ENCODE measurements at places on chromosomes 4 and X.

- peak; percentile 72 for DNase-seq
Observed at GRCh38 chrX:24081661-24082154, 27.0 kb downstream of the EIF2S3 start.

DNA sequence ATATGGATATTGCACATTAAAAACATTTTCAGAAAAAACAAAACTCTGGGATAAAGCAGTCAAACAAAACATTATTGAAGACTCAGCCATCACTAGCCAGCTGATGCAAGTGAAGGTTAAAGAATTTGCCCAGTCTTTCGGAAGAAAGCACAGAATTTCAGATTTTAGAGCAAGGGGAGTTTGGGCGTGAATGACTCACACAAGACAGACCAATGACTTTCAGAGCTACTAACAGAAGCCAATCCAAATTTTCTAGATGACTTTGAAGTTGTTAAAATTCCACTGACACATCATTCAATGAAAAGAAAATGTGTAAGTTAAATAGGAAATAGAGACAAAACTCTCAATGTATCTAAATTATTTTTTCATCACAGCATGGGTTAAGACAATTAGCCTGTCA lies 4.0 kb downstream of the MRFAP1L1 start:
- no peak for DNase-seq

DNA sequence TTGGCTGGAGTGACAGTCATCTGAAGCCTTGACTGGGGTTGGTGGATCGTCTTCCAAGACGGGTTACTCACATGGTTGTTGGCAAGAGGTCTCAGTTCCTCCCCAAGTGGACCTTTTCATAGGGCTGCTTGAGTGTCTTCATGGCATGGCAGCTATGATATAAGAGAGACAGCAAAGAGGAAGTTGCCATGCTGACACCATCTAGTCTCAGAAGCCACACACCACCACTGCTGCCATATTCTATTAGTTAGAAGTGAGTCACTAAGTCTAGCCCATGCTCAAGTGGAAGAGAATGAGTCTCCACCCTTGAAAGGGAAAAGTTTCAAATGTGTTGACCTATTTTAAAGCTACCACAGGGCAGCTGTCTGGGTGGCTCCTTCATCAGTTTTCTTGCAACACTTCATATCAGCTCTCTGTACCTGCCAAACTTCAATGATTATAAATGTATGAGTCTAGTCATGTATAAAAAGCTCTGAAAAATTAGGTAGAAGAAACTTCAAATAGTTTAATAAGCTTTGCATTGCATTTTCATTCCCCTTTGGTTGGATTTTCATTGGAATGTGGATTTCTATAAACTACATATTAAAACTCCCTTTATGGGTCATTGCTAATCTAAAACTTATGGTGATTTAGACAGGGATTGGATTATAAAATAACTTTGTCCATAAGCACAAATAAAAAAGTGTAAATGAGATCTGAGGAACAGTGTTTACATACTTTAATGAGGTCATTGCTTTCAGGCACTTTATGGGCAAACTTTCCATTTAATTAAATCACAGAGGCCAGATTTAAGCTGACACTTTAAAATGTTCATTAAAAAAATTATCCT lies 68.0 kb upstream of the ATXN3L start:
- peak; percentile 59 for DNase-seq

- peak; percentile 22 for DNase-seq
Observed at GRCh38 chr4:32455231-32455630, 1735.1 kb downstream of the PCDH7 start.

GRCh38 chr4:79413032-79413885 lies 5.2 kb upstream of the GK2 start:
- DNase-seq, result no peak

DNA sequence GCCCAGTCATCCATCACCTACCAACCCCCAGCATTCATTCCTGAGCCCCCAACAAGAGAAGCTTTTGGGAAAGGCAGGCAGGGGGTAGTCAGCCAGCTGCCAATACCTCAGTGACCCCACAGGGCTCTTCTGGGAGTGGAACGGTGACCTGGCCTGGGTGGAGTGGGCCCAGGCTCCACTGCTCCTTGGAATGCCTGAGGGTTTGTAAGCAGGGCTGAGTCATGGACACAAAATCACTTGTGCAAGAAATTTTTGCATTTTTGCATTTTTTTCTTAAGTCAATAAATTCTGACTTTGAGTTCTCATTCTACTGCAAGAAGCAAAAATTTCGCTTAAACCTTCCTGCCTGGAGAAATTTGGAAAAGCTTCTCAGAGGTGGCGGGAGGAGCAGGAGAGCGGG lies 18.5 kb downstream of the SORCS2 start:
- peak; percentile 72 for DNase-seq

GRCh38 chr4:84710548-84710947 lies 127.6 kb downstream of the CDS1 start:
- DNase-seq, result no peak

DNA sequence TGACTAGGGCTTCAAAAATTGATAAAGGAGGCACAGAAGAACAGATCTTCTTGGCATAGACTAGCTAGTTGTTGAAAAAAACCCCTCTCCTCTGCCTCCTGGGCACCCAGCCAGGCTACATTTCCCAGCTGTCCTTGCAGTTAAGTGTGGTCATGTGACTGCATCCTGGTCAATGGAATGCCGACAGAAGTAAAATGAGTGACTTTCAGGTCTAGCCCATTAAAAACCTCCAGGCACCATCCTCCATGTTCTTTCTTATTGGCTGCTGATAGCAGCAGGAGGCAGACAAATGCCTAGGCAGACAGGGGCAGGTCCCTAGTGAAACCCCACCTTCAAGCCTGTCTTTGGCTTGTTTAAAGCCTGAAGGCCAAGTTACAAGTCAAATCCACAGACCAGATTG lies 35.3 kb downstream of the ATXN3L start:
- no peak for DNase-seq

GRCh38 chr4:3834663-3835521 lies 68.7 kb downstream of the ADRA2C start:
- no peak for DNase-seq

- DNase-seq, result no peak
Observed at GRCh38 chr4:6180841-6181631, 19.3 kb downstream of the JAKMIP1 start.

DNA sequence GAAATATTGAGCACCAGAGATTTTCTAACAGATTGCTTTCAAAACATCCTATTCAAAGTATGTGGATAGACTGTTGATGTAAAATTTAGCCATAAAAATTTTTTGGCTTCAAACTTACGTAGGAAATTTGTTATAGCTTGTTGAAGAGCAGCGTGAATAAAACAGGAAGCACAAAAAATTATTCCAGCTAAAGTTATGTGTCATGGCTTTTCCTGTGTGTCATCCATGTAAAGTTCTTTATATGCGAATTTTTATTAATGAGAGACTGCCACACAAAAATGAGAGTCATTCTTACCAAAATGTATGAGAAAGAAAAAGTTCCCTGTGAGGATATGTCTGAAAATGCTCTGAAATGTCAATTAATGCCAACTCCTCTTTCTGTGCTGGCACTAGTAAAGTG lies 19.5 kb downstream of the EPGN start:
- peak; percentile 17 for DNase-seq

DNA sequence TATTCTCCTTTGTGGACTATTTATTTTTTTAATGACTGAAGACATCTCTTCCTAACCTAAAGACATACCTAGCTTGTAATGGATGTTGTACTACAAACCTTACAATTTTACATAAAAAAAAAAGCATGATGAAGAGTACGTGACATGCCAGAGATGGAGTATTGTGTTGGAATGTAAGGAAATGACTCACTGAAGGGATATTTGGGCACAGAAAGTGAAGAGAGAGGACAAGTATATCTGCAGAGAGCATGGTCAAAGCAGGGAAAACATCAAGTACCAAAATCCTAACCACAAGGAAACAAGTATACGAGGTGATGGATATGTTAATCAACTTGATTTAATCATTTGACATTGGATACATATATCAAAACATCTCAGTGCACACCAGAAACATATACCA lies 1051.4 kb upstream of the PRKX start:
- DNase-seq, result no peak

GRCh38 chr4:99436976-99437722 lies 2.0 kb upstream of the ADH7 start:
- DNase-seq, result no peak

- peak; percentile 97 for DNase-seq
Observed at GRCh38 chr4:124111922-124112321, 600.6 kb downstream of the ANKRD50 start.

- DNase-seq, result no peak
Observed at GRCh38 chrX:65894133-65894532, 145.7 kb downstream of the VSIG4 start.

GRCh38 chrX:150594584-150594983 lies 26.2 kb downstream of the MTM1 start:
- no peak for DNase-seq

DNA sequence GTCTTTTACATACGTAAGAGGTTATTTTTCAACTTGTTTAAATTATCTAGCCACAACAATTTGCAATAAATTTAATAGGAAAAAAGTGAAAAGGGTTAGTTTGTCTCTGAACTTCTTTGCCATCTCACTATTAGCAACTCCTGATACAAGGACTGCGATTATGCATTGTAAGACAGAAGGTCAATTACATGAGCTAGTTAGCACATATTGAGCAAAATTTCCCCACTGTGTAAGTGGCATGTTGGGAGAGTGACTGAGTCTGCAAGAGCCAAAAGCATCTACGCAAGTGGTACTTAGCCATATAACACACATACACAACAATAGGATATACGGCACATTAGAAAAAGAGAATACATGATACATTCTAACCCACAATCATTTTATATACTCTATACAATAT lies 927.2 kb downstream of the STPG2 start:
- DNase-seq, result no peak

- DNase-seq, result peak; percentile 66
Observed at GRCh38 chr4:101157415-101158133, 189.8 kb downstream of the PPP3CA start.

DNA sequence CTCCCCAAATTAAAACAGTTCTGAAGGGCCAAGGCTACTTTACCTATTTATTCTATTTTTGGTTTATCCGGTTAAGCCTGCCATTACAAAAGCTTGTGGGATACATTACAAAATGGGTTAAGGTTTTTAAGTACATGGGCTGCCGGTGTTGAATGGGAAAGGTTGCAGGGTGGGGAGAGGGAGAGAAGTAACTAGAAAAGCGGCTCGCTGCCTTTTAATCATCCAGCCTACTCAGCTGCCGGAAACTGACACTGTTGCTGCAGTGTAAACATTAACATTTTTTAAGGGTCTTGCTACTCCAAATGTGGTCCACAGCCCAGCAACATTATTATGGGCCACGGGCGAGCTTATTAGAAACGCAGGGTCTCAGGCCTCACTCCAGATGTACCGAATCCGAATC lies 1.5 kb upstream of the IL1RAPL1 start:
- DNase-seq, result no peak

DNA sequence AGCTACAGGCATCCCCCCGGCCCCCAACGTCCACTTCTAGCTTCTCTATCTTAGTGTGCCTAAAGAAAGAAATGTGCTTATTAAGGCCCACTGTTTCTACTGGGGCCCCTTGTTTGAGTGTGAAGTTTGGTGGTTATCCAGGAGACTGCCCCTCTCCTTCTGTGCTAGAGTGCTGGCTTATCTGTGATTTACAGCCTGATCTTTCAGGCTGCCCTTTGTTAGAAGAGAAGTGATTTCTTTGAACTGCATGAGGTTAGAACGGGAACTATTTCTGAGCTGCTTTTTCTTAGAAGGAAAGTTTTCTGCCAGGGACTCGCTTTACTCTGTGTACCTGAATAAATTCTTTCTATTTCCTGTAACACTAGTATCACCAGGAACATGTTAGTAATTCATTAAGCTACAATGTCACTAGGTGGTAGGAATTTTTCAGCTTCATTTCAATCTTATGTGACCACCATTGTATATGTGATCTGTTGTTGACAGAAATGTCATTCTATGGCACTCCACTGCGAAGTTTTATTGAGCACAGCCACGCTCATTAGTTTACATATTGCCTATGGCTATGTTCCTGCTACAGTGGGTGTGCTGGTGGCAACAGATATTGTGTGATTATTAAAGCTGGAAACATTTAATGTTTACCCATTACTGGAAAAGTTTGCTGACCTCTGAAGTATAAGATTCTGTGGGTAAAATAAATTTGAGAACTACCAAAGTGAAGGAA lies 193.8 kb upstream of the CXorf51B start:
- no peak for DNase-seq

DNA sequence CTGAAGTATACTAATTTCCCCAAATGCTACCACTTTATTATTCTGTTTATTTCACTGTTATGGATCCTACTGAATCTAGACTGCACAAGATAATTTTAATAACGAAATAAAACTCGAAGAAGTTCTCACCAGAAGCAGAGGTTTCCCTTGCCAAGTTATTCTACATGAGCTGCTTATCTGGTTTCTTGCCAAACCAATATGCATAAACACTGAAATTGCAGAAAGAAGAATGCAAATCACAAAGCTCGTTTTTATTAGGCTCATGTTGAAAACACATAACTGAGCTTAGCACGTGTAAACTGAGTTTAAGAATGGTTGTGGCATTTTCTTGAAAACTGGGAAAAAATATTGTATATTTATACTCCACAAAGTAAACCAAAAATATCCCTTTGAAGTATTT lies 35.9 kb downstream of the GRID2 start:
- DNase-seq, result peak; percentile 2
